ENCODE measurements at places on chromosomes 11 and 22.
A peak's percentile ranks its signal among the peaks of the same experiment; 100 is the strongest.

DNA sequence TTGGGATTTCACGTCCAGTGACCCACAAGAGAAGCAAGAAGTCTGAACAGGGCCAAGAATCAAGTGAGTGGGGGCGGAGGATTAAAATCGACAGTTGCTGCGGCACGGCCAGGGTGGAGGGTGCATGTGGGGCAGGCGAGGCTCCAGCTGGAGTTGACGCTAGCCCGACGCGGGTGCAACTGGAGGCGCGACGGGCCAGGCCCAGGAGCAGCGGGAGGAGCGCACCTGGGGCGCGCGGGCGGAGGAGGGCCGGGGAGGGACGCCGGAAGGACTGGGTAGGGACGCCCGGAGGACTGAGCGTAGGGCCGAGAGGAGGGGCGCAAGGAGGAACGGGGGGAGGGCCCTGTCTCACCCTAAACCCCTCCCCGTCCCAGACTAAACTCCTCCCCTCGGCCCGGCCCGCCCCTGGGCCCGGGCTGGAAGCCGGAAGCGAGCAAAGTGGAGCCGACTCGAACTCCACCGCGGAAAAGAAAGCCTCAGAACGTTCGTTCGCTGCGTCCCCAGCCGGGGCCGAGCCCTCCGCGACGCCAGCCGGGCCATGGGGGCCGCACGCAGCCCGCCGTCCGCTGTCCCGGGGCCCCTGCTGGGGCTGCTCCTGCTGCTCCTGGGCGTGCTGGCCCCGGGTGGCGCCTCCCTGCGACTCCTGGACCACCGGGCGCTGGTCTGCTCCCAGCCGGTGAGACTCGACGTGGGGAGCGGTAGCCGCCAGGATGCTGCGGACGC, at the start of gene IL17RA:
Gene IL17RA (plus strand): TSS at position 447 of the 723 bp plus-strand sequence. CDS start 92 bp downstream, at position 539.
- DNase-seq, result peak; percentile 87

DNA sequence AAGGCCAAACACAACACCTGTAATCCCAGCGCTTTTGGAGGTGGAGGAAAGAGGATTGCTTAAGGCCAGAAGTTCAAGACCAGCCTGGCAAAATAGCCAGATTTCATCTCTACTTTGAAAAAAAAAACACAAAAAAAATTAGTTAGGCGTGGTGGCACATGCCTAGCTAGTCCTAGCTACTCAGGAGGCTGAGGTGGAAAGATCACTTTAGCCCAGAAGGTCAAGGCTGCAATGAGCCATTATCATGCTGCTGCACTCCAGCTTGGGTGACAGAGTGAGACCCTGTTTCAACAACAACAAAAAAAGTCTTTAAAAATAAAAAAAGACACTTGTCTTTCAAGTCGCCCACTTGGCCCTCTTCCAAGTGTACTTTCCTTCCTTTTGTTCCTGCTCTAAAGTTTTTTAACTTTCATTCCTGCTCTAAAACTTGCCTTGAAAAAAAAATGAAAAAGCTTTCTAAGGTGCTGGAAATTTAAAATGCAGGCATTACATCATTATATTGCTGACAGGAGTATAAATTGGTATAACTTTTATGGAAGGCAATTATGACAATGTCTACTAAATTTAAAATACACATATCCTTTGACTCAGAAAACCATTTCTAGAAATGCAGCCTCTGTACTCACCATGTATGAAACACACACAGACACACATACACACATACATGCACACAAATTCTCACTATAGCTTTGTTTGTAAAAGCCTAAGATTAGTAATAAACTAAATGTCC, 12.7 kb downstream of the LIPT2 start:
- DNase-seq, result no peak

GRCh38 chr11:101618709-101619108, 34.9 kb upstream of the TRPC6 start:
- no peak for DNase-seq

- DNase-seq, result no peak
Observed at GRCh38 chr11:74138572-74138971, 32.2 kb downstream of the C2CD3 start.

- DNase-seq, result no peak
Observed at GRCh38 chr11:115515647-115516395, 11.6 kb upstream of the CADM1 start.

DNA sequence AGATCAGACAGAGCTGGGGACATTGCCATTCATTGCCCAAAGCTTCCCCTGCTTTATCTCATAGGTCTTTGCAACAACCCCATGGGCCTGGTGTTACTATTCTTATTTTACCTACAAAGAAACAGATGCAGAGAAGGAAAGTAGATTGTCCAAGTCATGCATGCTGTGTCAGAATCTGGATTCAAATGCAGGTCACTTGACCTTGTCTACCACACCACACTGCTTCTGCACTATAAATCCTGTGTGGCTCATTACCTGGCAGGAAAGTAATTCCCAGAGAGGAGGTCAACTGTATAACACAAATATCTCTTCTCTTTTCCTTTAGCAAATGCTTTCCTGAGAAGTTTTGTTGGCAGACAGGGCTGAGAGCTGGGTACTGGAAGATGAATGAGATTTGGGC, 18.5 kb downstream of the PLEKHB1 start:
- DNase-seq, result no peak

GRCh38 chr22:43636086-43636485, 176.0 kb downstream of the EFCAB6 start:
- no peak for DNase-seq

GRCh38 chr11:126205359-126205758, 6.1 kb downstream of the RPUSD4 start:
- no peak for DNase-seq

DNA sequence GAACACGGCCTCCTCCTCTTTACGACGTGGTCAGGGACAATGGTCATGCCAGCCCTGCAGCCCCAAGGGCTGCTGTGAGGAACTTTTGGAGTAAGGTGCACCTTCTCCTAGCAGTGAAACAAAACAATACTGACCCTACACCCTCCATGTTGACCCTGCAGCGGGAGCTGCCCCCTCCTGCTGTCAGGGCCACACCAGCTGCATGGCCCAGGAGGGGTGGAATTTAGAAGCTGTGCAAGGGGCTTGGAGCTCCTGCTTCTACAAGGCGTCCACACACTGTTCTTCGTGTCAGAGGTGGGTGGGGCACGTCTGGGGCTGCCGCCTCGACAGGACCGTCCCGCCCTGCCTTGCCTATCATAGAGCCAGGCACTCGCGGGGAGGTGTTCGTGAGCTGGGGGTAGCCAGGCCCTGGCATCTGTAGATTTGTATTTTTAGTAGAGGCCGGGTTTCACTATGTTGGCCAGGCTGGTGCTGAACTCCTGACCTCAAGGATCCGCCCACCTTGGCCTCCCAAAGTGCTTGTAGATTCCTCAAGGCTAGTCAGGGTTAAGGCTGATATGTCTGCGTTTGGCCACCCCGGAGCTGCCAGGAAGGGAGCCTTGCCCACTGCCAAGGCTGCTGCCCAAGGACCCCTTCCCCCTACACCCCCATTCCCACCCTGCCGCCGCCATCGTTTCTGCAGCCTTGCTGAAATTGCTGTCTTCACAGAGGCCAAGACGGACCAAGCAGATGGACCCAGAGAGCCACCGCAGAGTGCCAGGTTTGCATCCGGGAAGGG, 15.9 kb downstream of the INCENP start:
- DNase-seq, result no peak

DNA sequence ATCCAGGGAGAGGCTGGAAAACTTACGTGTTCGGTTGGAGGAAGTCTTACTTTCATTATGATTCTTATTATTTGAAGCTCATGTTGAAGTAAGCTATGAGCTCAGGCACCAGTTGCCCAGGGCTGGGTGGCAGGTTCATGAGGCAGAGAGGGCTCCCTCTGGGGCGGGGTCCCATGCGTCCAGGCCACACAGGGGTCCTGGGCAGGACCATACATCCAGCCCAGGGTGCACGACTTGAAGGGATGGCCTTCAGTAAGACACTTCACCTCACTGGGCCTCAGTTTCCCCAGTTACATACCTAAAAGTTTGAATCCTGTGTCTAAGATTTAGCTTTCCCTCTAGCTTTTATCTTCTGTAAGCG, 107.3 kb upstream of the B3GAT1 start:
- DNase-seq, result no peak

- DNase-seq, result no peak
Observed at GRCh38 chr22:17120711-17121232, 388 bp downstream of the TMEM121B start.

GRCh38 chr11:70862093-70862492, 390.3 kb downstream of the SHANK2 start:
- DNase-seq, result no peak

DNA sequence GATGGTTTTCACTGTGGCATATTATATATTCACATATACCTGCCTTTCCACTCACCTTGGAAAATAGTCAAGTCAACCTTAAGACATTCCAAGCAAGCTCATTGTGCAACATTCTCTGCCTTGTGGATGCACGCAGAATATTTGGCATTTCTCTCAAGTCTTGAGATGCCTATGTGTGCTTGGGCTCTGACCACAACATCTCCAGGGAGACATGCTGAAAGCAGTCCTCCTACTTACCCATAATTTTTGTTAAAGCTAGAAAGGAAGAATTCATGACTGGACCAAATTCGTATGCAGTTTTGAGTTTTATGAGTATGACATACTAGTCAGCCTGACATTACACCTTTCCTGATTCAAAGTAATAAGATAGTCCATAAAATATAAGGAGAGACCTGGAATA, 684.0 kb downstream of the OPCML start:
- DNase-seq, result no peak

DNA sequence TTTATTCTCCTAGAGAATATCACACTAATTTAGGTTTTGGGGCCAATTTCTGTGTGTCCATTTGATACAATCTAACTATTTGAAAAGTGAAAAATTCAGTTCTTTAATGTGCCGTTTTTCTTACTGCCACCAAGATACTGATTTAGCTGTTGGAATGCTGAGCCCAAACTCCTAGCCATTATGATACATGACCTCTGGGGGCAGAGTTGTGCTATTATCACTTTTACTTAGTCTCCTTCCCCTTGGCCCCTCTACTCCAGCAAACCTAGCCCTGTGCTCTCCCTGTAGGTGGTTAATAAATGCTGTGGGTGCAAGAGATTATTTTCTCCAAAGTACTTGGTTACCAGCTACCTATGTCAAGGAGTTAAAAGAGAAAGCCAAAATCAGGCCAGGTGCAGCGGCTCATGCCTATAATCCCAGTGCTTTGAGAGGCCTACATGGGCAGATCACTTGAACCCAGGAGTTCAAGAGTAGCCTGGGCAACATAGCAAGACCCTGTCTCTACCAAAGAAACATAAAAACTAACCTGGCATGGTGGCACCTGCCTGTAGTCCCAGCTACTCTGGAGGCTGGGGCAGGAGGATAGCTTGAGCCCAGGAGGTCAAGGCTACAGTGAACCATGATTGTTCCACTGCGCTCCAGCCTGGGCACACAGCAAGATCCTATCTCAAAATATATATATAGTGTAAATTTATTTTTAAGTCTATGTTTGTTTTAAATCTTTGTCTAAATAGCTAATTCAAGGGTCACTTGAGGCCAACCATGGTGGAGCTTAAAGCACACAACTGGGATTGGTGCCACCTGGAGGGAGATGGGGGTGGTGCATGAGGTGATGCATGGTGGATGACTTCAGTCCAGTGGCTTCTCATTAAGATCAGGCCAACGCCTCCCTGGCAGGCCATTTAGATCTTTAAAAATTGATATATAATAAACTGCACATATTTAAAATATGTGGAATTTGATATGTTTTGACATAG, 193.2 kb upstream of the PLET1 start:
- no peak for DNase-seq

DNA sequence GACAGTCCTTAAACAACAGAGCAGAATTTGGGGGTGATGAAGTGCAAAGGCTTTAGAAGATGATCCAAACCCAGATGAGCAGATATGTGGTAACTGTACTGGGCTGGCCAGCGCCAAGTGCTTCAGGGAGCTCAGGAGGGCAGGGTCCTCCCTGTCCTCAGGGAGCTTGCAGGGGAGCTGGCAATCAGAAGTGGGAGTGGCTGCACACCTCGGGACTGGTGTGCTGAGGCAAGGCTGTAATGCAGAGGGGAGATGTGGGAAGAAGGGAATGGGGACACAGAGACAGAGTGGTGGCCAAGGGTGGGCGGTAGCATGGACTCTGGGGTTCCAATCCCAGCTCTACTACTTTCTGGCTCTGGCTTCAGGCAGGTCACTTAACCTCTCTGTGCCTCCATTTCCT, 235.6 kb upstream of the NCAM1 start:
- peak; percentile 23 for DNase-seq

DNA sequence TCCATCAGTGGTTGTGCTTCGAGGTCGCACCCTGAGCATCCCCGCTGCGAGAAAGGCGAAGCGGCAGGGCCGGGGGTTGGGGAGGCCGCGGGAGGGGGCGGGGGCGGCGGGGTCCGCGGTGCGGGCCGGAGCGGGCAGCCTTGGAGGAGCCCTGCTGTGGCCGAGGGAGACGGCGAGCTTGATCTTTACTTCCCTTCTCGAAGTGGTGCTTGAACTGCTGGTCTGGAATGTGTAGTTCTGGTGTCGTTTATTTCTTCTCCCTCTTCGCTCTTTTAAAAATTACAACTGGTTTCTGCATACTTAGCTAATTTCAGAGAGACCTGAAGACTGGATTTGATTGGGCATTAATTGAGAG, 1.1 kb downstream of the APLP2 start:
- DNase-seq, result no peak

- DNase-seq, result no peak
Observed at GRCh38 chr11:20483931-20484330, 96.4 kb downstream of the PRMT3 start.

DNA sequence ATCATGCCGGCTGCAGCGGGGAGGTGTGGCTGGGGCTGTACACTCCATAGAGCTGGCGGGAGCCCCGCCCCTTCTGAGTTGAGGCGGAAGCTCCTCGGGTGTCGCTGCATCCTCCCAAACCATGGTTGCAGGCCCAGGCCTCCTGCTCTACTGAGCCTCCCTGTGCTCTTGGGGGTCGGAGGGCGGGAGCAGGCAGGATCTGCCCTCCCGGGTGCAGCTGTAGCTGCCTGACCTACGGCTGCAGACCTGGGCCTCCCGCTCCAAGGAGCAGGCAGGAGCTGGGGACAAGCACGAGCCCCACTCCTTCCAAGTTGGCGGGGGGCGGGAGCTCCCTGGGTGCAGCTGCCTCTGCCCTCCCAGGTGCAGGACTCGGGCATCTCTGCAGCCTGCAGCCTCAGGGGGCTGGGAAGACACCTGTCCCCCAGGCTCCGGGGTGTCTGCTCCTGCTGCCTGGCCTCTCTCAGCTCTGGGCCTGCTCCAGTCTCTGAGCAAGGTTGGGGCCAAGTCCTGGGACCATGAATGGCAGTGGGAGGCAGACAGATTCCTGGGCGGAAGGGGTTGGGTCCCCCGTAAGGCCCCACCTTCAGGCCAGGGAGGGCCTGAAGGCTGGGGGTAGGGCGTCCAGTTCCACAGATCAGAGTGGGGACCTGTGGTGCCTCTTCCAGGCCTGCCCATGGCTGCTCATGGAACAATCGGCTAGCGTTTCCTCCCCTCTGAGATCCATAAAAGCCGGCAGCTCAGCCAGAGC, 46.4 kb upstream of the SC5D start:
- DNase-seq, result no peak

- DNase-seq, result no peak
Observed at GRCh38 chr11:18253233-18253632, 4.8 kb upstream of the SAA2 start.

GRCh38 chr11:67279589-67280340, 9.3 kb upstream of the ANKRD13D start:
- no peak for DNase-seq

DNA sequence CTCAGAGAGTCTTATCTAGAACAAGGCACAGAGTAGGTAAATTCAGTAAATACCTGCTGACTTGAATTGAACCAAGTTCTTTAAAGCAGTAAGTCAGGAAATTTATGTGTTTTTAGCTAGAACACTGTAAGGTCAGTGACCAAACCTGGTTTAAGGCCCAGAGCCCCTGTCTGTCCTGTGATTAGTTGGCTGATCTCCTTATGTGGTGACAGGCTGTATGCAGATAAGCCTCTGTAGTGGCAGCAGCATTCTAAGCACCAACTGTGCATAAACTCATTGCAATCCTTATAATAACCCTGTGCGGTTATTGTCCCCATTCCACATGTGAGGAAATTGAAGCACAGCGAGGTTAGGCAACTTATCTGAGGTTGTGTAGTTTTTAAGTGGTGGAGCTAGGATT, 40.5 kb downstream of the FBXO7 start:
- no peak for DNase-seq
